ENCODE measurements at places on chromosomes 4 and X.
A peak's percentile ranks its signal among the peaks of the same experiment; 100 is the strongest.

- DNase-seq: no peak
Measured at GRCh38 chr4:73943555-73943954, 38.3 kb downstream of the PF4 start.

DNA sequence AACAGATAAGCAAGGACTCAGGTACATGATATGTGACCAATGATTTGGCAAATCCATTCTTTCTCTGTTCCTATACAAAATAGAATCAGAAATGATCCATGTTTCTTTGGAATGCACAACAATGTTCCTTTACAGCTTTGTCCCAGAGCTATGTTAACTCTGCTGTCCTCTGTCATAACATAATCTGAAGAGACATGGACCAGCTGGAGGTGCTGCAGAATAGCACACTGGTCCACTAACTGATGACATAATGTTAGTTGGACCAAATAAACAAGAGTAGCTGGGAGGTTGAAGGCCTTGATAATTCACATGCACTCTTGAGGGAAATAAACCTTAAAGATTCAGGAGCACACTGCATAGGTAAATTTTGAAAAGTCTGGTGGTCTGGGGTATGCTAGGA lies 23.0 kb upstream of the DHX15 start:
- DNase-seq: no peak

- DNase-seq: no peak
Measured at GRCh38 chrX:124332481-124333424, at the start of gene TEX13D. TSS of gene TEX13D (plus strand) at chrX:124332660. CDS start at chrX:124332918, 258 bp downstream.

- DNase-seq: no peak
Measured at GRCh38 chr4:183478123-183478522, 26.7 kb upstream of the ING2 start.

- DNase-seq: no peak
Measured at GRCh38 chrX:39982948-39983347, 114.8 kb downstream of the BCOR start.

GRCh38 chr4:142721187-142721586 lies 124.9 kb downstream of the INPP4B start:
- DNase-seq: no peak

DNA sequence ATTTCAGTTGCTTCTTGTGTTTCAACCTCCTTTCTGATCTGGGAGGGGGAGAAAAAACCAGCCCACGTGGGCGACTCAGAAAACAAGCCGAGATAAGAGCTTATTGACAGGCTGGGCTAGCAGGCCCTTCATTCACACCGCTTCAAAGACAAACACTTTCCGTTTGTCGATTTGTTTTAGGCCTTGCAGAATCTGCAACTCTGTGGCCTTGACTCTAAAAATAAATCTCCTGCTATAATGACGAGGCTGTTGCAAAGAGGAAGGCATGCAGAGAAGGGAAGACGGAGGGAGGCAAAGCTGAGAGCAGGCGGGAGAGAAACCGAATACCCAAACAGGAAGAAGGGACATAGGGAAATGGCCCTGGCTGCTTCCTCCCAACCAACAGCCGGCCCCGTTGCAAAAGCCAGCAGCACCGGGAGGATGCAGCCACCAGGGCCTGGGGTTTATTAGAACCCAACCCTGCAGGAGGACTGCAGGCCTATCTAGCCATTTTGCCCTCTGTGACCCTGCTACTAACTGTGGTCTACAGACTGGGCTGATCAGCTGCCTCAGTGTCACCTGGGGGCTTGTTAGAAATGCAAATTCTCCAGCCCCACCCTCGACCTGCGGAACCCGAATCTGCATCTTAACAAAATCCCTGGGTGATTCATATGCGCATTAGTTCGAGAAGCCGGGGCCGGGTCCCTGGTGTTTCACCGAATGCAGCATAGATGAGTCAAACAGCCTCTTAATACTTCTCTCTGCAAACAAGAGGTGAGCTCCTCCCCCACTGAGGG lies 325.5 kb downstream of the BCOR start:
- no peak for DNase-seq

DNA sequence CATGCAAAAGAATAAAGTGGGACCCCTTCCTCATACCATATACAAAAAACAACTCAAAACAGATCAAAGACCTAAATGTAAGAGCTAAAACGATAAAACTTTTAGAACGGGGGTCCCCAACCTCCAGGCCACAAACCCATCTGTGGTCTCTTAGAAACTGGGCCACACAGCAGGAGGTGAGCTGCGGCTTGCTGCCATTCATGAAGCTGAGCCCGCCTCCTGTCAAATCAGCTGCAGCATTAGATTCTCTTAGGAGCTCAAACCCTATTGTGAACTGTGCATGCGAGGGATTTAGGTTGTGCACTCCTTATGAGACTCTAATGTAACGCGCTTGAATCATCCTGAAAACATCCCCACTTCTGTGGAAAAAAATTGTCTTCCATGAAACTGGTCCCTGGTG lies 7.0 kb upstream of the GATA1 start:
- DNase-seq: no peak

- no peak for DNase-seq
Measured at GRCh38 chr4:30717208-30718020, 2.8 kb upstream of the PCDH7 start.

GRCh38 chrX:151985955-151986354 lies 11.5 kb upstream of the GABRE start:
- DNase-seq: no peak

GRCh38 chr4:5711479-5712184 lies 631 bp downstream of the EVC start:
- no peak for DNase-seq

DNA sequence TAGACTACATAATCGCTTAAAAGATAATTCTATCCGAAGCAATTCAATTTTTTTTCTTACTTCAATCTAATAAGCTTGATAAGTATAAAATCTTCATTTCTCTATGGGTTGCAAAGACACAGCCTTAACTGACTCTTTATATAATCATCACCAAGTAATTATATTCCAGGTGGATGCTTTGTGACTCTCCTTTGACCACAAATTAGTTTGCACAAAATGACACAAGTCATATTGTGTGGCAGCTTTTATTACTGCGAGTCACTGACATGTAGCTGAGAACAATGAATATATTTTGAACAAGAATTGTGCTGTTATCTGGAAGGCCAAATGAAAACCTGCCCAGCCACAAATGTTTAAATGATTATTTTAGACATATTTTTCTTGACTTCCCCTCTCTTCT lies 1727.8 kb downstream of the ARAP2 start:
- DNase-seq: no peak

DNA sequence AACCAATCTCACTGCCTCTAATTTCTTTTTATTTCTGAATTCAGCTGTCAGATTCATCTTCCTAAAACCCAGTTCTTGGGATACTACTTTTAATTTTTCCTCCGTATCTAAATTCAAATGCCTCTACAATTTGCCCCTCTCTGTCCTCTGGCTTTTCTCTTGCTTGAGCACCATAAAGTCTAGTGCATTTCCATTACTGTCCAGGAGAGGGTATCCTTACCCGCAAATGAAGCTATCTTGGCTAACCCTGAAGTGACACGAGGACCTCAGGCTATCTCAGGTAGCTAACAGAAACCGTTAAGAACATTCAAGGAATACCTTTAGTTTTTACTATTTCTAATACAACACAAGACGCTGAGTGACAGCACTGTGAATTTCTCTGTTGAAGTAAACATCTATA lies 49.4 kb upstream of the PRR32 start:
- DNase-seq: peak; percentile 3

GRCh38 chr4:18815779-18816173 lies 794.2 kb upstream of the LCORL start:
- DNase-seq: no peak

- peak; percentile 42 for DNase-seq
Measured at GRCh38 chr4:11765849-11766453, 337.3 kb upstream of the HS3ST1 start.

GRCh38 chr4:128162434-128162833 lies 101.3 kb downstream of the LARP1B start:
- DNase-seq: no peak

DNA sequence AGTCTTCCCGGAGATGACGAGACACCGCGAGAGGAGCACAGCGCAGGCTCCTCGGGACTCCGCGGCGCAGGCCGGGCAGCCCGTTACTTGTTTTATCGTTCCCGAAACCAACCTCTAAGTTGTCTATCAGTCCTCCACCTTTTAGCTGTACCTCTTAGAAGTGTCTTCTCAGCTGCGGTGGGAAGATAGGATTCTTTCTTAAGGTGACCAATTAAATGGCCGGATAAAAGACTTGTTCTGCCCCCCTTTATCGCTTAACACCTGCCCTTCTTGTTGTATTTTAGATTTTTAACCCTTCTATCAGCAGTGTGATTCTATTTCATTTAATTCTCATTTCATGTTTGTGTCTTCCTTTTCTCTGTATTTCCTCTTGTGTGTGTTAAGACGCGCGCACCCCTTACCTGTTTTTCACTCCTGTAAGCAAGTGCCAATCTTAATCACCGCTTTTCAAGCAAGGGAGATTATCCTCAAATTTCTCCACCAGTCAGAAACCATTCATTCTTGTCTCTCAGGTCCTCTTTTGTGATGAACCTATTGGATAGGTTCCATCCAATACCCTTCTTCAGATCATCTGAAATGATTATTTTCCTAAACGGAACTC lies at the start of gene SLC9B2:
SLC9B2 (minus strand) TSS at position 15 of the 601 bp plus-strand sequence. CDS start 9,211 bp downstream, outside the sequence.
- peak; percentile 69 for DNase-seq

DNA sequence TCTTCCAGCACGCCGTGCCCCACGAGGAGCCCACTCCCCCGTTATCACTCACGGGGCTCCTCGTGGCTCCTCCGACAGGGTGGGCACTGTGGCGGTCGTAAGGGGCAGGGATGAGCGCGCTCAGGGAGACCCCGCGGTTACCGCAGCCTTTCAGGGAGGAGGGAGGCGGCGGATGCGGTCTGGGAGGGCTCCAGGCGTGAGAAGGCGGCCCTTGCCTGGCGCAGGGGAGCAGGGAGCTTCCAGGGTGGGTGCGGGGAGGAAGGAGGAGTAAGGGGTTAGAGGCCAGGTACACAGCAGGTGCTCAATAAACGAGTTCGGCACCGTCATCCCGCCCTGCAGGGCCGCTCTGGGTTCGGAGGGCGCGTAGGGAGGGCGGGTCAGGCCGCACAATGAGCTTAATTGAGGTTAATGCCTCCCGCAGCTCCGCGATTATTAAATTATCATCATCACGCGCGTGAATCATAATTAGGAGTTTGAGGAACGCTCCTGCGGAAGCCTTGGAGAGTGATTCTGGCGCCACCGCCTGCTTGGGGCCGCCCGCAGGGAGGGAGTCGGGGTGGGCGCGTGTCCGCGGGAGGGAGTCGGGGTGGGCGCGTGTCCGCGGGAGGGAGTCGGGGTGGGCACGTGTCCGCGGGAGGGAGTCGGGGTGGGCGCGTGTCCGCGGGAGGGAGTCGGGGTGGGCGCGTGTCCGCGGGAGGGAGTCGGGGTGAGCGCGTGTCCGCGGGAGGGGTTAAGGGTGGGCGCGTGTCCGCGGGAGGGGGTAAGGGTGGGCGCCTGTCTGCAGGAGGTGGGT lies 7.6 kb upstream of the NKX1-1 start:
- DNase-seq: no peak

- DNase-seq: no peak
Measured at GRCh38 chrX:10259716-10260115, 102.9 kb downstream of the CLCN4 start.

GRCh38 chr4:74408639-74409038 lies 36.3 kb upstream of the AREG start:
- DNase-seq: no peak

GRCh38 chr4:14445882-14446281 lies 556.4 kb upstream of the CPEB2 start:
- no peak for DNase-seq

DNA sequence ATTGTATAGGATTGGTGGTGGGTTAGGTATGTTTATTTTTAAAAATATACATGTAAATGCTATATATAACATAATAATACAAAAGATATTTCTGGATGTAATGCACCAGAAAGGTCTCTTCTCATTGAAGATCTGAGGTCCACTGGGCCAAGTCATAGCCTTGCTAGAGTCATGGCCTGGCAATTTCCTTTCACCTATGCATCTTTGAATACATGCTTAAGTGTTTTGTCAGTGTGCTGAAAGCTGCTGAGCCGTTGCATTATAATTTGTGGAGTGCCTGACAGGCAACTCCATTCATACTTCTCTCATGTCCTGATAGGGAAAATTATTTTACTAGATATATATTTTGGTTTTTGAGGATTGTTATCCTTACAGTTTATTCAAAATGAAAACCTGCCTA lies 410.2 kb upstream of the CT83 start:
- no peak for DNase-seq

DNA sequence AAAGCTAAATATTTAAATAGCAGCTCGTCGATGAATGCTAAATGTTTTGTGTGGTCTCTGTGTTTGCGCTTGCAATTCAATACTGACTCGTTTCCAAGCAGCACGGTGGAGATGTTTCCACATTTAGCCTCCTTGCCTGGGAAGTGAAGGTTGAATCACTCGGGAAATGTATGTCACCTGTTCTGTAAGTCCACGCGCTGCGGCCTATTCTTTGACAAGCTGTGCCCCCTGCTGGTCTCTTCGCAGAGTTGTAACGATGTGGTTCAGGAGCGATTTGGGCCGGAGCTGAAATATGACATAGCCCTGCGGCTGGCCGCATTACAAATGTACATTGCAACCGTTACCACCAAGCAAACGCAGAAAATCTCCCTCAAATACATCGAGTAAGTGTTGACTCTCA lies 89.6 kb upstream of the PRPS2 start:
- peak; percentile 27 for DNase-seq

DNA sequence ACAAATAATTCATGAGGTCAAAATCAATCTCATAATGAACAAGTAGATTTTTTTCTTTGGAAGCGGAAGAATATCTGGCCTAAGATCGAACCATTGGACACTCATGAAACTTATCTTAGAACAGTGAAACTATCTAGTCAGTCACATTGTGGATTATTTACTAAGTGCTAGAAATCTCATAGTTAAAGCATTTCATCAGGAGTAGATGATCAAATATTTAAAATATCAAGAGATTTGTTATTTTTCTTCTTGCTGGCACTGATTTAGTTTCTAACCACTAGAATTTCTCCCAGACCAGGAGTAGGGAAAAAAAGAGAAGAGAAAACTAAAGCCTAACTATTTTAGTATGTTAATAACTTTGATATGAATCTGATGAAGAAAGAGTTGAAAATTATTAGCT lies 105.5 kb downstream of the SHROOM3 start:
- DNase-seq: no peak

DNA sequence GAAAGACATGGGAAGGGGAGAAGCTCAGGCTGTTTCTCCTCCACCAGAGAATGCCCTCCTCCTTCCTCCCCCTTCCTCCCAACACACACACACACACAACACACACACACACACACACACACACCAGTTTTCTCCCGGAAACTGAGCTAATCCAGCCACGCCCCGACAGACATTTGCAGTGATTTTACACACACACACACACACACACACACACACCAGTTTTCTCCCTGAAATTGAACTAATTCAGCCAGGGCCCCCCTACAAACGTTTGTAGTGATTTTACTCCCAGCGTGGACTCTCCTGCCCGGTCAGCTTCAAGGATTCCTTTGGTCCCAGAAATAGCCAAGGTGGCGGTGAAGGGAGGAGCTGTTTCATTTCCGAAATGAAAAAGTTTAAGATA lies 32.9 kb upstream of the STX18 start:
- DNase-seq: no peak
